ENCODE measurements at places on chromosomes 2 and 18. TPM values are rescaled to one million over a fixed set of nuclear protein-coding genes. Genes with fewer than 3 reads are reported as not detected.

- peak; percentile 45 for DNase-seq
- H3K4me3 ChIP-seq = no peak overlapping the region
- peaks cover 9% of the 10 kb centered on the region for H3K27me3 ChIP-seq
These were observed 787.6 kb upstream of the SALL3 start for GRCh38 chr18:78192054-78192453.

- peak; percentile 100 for DNase-seq
- H3K27me3 ChIP-seq = no peaks in the 10 kb centered on the region
- peak within 1 kb of the TSS; percentile 87 for H3K4me3 ChIP-seq
- H3K27ac ChIP-seq = peak within 1 kb of the TSS; percentile 76
- H3K36me3 ChIP-seq = peaks cover 9% of the 10 kb centered on the region
- H3K4me1 ChIP-seq = peaks cover 43% of the 10 kb centered on the region
These were observed at the start of gene DGUOK for GRCh38 chr2:73926493-73927327. DGUOK (plus strand) TSS chr2:73926880; CDS start chr2:73926911, 31 bp downstream.

DNA sequence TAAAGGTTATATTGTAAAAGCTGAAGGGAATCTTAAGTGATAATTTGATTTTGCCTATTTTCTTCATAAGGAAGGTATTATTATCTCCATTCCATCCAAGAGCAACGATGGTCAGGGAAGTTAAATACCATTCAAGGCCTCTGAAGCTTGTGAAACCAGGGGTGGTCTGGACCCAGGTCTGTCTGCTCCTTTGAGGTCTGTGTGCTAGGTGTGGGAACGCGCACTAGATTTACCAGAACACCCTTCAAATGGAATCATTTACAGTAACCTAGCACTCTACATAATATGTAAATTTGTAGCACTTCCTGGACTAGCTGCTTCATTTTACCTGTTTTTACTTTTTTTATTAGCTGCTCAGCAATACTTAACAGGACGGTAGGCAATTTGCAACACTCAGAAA is 6.4 kb upstream of the TRIB2 start:
- H3K4me3 ChIP-seq = no peak overlapping the region
- no peaks in the 10 kb centered on the region for H3K36me3 ChIP-seq
- H3K27ac ChIP-seq = no peak overlapping the region
- no peak for DNase-seq

DNA sequence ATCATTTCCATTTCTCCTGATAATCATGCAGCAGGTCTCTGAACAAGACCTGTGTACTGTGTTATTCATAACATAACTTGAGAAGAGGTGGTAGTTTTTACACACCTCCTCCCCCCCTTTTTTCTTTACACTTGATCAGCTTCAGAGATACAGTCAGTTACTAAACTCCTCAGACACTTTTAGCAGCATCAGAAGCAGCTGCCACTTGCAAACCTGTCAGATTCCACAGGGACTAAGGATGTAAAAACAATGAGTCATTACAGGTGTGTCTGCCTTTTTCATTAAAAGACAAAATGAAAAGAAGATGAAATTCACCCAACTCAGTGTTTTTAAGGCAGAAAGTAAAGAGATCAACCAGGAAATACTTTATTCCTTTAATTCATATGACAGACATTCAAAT is 254.0 kb downstream of the NRXN1 start:
- H3K27ac ChIP-seq = no peak overlapping the region
- DNase-seq = no peak
- H3K27me3 ChIP-seq = no peaks in the 10 kb centered on the region
- no peaks in the 10 kb centered on the region for H3K4me1 ChIP-seq
- H3K4me3 ChIP-seq = no peak overlapping the region

DNA sequence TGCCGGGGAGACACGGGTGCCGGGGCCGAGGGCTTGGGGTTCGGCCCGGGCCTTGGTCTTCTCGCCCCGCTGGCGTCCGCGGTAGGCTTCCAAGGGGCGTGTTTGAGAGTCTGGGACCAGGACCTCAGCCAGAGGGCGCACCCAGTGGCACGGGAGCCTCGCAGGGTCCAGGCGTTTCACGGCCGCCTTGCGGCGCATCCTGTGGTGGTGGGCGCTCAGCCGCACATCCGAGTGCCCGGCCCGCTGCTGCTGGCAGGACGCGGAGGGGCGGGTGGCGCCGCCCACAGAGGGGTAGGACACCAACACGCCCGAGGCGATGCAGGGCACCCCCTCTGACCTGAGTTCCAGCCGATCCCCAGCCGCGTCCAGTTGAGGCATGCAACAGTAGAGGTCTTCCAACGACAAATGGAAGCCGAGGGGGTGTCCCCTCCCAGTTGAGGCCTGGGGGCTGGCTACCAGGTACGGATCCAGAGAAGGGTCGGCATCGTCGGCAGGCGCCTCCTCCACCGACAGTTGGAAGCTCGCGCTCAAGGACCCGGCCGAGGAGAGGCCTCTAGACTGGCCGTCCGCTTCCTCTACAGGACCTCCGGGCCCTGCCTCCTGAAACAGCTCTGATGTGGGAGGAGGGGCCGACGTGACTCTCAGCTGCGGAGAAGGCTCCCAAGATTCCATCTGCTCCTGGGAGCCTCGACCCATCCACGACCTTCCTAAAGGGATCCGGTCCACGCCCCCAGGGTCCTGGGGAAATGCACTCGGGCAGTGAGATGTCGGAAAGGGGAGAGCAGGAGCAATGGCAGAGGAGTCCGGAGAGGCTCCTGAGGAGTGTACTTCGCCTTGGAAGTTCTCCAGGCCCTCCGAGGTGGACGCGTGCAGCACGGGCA is 6.3 kb downstream of the C2orf81 start:
- H3K4me3 ChIP-seq = no peak overlapping the region
- H3K27me3 ChIP-seq = no peaks in the 10 kb centered on the region
- H3K36me3 ChIP-seq = no peaks in the 10 kb centered on the region
- no peak overlapping the region for H3K27ac ChIP-seq
- DNase-seq = no peak
- H3K4me1 ChIP-seq = peaks cover 16% of the 10 kb centered on the region

DNA sequence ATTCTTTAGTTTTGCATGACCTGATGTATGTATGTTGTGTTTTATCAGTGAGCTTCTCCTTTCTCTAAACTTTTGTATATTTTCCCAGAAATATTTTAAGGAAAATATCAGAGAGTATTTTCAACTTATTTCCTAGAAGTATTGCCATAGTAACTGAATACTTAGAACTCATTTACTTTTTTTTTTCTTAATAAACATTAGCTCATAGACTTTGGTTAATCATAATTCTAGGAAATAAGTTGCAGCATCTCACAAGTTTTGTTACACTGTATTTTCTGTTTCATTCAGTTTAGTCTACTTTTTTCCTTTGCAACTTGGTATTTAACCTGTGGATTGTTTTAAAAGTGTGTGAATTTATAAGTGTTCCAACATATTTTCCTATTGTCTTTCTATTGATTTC is 27.5 kb downstream of the SMCHD1 start:
- no peak overlapping the region for H3K4me3 ChIP-seq

GRCh38 chr2:2993172-2993692 is 384.4 kb downstream of the EIPR1 start:
- H3K4me3 ChIP-seq = no peak overlapping the region
- no peak overlapping the region for H3K27ac ChIP-seq
- DNase-seq = no peak
- no peaks in the 10 kb centered on the region for H3K36me3 ChIP-seq
- H3K4me1 ChIP-seq = peaks cover 15% of the 10 kb centered on the region
- no peaks in the 10 kb centered on the region for H3K27me3 ChIP-seq

- no peaks in the 10 kb centered on the region for H3K4me1 ChIP-seq
- no peak overlapping the region for H3K27ac ChIP-seq
- no peaks in the 10 kb centered on the region for H3K27me3 ChIP-seq
- no peak for DNase-seq
- no peaks in the 10 kb centered on the region for H3K36me3 ChIP-seq
These were observed 104.0 kb downstream of the ITGB1BP1 start for GRCh38 chr2:9319338-9319715.

GRCh38 chr2:74524005-74524404 is 2.0 kb downstream of the DQX1 start:
- peaks cover 31% of the 10 kb centered on the region for H3K36me3 ChIP-seq
- no peak for DNase-seq
- no peak overlapping the region for H3K4me3 ChIP-seq
- no peak overlapping the region for H3K27ac ChIP-seq
- H3K27me3 ChIP-seq = no peaks in the 10 kb centered on the region
- H3K4me1 ChIP-seq = peaks cover 24% of the 10 kb centered on the region

- H3K4me1 ChIP-seq = no peaks in the 10 kb centered on the region
- H3K36me3 ChIP-seq = no peaks in the 10 kb centered on the region
- no peaks in the 10 kb centered on the region for H3K27me3 ChIP-seq
- DNase-seq = no peak
- H3K27ac ChIP-seq = no peak overlapping the region
These were observed 39.8 kb downstream of the LMAN2L start for GRCh38 chr2:96700086-96700485.

DNA sequence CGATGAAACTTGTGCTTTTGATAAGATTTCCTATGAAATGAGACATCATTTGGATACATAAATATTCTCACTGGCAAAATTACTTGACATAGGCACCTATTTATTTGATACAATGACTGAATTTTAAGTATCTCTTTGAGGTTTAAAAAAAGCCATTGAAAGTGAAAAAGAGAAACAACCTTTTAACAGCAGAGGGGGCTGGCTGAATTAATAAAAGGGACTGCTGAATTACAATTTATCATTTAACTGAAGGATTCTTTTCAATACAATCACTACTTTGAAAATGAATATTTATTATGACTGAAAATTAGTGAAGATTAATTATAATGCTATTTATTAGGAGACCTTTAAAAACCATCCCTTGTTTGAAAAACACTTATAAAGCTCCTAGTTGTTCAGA is 335.3 kb downstream of the DLGAP1 start:
- no peaks in the 10 kb centered on the region for H3K27me3 ChIP-seq
- no peak overlapping the region for H3K4me3 ChIP-seq
- H3K27ac ChIP-seq = no peak overlapping the region
- peak; percentile 44 for DNase-seq

- peak; percentile 88 for DNase-seq
- H3K4me1 ChIP-seq = no peaks in the 10 kb centered on the region
- H3K27me3 ChIP-seq = no peaks in the 10 kb centered on the region
- H3K36me3 ChIP-seq = no peaks in the 10 kb centered on the region
- H3K27ac ChIP-seq = no peak overlapping the region
These were observed 219.6 kb upstream of the RAB12 start for GRCh38 chr18:8389391-8390340.

- peak; percentile 31 for DNase-seq
- H3K36me3 ChIP-seq = no peaks in the 10 kb centered on the region
- no peak overlapping the region for H3K4me3 ChIP-seq
- no peaks in the 10 kb centered on the region for H3K4me1 ChIP-seq
- H3K27ac ChIP-seq = no peak overlapping the region
These were observed 239.5 kb downstream of the WDR7 start for GRCh38 chr18:56890632-56891031.

- no peaks in the 10 kb centered on the region for H3K4me1 ChIP-seq
- no peaks in the 10 kb centered on the region for H3K27me3 ChIP-seq
- H3K36me3 ChIP-seq = no peaks in the 10 kb centered on the region
- no peak overlapping the region for H3K4me3 ChIP-seq
These were observed 309.2 kb downstream of the AGAP1 start for GRCh38 chr2:235803028-235803427.

- H3K36me3 ChIP-seq = no peaks in the 10 kb centered on the region
- H3K4me1 ChIP-seq = no peaks in the 10 kb centered on the region
- H3K27me3 ChIP-seq = no peaks in the 10 kb centered on the region
- no peak overlapping the region for H3K4me3 ChIP-seq
These were observed 202.5 kb downstream of the GLI2 start for GRCh38 chr2:120938045-120938771.

GRCh38 chr2:178998539-178998938 is 51.4 kb downstream of the CCDC141 start:
- H3K36me3 ChIP-seq = no peaks in the 10 kb centered on the region
- no peak for DNase-seq
- no peaks in the 10 kb centered on the region for H3K27me3 ChIP-seq
- H3K27ac ChIP-seq = no peak overlapping the region
- H3K4me3 ChIP-seq = no peak overlapping the region

DNA sequence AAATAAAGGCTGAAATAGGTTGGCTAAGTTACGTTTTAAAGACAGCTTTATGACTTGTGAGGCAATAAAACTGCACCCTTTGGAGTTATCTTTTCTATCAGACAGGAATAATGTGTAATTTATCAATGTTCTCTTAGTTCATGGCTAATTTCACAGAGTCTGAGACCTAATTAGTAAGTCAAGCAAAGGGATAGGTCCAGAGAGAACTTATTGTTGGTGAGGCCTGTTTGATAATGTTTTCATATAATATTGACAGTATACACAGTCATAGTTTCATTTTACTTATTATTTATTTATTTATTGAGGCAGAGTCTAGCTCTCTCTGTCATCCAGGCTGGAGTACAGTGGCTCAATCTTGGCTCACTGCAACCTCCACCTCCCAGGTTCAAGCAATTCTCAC is 1.9 kb upstream of the IL36RN start:
- DNase-seq = no peak
- H3K4me1 ChIP-seq = no peaks in the 10 kb centered on the region
- H3K36me3 ChIP-seq = no peaks in the 10 kb centered on the region
- no peaks in the 10 kb centered on the region for H3K27me3 ChIP-seq

- no peaks in the 10 kb centered on the region for H3K4me1 ChIP-seq
- no peak overlapping the region for H3K27ac ChIP-seq
- H3K4me3 ChIP-seq = no peak overlapping the region
These were observed 98.8 kb downstream of the TNS1 start for GRCh38 chr2:217903859-217904613.

DNA sequence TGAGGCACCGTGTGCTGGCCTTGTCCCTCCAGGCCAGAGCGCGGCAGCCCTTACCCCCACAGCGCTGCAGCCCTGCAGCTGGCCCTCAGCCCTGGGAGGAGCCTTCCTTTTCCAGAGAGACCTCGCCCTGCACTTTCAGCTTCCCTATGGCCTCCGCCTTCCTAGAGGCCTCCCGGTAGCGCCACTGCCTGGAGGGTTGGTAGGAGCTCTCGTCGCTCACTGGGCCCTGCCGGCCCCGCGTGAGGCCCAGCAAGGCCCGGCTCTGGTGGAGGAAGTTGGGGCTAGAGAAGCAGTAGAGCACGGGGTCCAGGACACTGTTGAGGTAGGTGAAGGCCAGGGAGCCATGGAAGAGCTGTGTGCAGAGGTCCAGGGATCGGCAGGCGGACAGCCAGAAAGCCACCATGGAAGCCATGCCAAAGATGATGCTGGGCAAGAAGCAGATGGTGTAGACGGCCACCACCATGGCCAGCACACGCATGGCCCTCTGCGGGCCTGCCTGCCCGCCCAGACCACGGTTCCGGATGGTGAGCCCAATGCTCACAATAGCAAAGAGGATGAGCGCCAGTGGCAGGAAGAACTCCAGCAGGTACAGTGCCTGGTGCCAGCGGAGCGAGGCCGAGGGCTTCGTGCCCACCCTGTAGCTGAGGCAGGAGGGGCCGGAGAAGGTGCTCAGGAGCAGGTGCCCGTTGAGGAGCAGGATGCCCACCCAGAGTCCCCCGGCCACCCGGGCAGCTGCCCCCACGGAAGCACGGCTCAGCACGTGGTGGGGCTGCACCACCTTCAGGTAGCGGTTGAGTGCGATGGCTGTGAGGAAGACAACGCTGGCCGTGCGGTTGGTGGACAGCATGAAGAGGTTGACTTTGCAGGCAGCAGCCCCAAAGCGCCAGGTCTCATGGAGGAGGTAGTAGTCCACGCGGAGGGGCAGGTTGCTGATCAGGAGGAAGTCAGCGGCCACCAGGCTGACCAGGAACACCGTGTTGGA is 821 bp downstream of the OXER1 start:
- no peak overlapping the region for H3K27ac ChIP-seq
- no peaks in the 10 kb centered on the region for H3K27me3 ChIP-seq
- H3K4me3 ChIP-seq = no peak overlapping the region
- H3K36me3 ChIP-seq = peaks cover 8% of the 10 kb centered on the region
- DNase-seq = no peak
- no peaks in the 10 kb centered on the region for H3K4me1 ChIP-seq

Gene RSAD2
- 12.4 TPM for total RNA-seq

Gene TMEM198
- total RNA-seq = 3.2 TPM

Gene LOXHD1
- total RNA-seq = not detected

Gene EFEMP1
- total RNA-seq = not detected

Gene POU3F3
- total RNA-seq = not detected

Gene ZNF892
- total RNA-seq = 3.5 TPM

Gene FBXO41
- 44.9 TPM for total RNA-seq

Gene MARCO
- not detected for total RNA-seq

Gene ABCB11
- total RNA-seq = not detected

Gene KCNJ3
- not detected for total RNA-seq

All from Karpas-422 (cell line).